Activated naive CD4-positive, alpha-beta T cell (primary cell): ENCODE measurements at places on chromosomes 6 and 20.

- DNase-seq: no peak
Measured at GRCh38 chr6:80357674-80358073, 251.2 kb downstream of the BCKDHB start.

- no peak for DNase-seq
Measured at GRCh38 chr6:68673255-68673654, 38.2 kb downstream of the ADGRB3 start.

- DNase-seq: no peak
Measured at GRCh38 chr6:33066917-33067521, 6.4 kb downstream of the HLA-DPA1 start.

DNA sequence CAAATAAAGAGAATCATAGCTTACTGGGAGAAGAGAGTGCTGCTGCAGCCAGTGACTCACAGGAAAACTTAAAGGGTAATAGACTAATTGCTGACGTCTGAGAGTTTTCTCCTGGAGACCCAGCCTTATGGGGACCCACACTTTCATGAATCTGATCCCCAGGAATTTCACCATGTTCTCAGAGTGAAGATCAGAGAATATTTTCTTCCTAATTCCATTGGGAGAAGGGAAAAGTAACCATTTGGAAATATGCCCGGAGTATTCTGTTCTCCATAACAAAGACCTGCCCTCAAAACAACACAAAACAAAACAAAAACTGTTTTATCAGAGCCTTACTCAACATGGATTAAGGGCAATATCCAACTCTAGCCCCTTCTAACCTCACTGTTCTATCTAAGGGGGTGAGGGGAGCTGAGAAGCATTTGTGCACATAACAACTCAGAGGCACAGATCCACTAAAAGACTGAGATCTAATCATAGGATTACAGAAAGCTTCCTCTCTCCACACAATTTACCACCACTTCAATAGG is 168.2 kb upstream of the SSTR4 start:
- DNase-seq: no peak

DNA sequence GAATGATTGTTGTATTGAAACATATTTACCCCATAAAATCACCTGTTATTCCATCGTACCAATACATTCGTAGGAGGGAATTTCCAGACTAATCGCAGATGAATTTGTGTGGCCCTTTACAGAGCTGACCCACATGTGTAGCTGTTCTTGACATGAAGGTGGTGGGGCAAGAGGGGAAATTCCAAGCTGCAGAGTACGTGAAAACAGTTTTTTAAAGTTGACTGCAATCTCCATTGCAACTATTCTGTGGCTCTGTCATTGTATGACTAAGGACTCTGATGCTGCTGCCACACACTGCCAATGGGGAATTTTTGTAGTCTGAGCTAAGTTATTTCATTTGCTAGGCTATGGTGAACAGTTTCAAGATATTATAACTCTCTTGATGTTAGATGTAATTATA is 46.4 kb upstream of the ADTRP start:
- no peak for DNase-seq

GRCh38 chr20:59219211-59219610 is 55.6 kb downstream of the ZNF831 start:
- DNase-seq: no peak

GRCh38 chr20:16018881-16019280 is 554.4 kb downstream of the KIF16B start:
- DNase-seq: no peak

GRCh38 chr6:11235062-11235461 is 2.6 kb upstream of the NEDD9 start:
- no peak for DNase-seq

DNA sequence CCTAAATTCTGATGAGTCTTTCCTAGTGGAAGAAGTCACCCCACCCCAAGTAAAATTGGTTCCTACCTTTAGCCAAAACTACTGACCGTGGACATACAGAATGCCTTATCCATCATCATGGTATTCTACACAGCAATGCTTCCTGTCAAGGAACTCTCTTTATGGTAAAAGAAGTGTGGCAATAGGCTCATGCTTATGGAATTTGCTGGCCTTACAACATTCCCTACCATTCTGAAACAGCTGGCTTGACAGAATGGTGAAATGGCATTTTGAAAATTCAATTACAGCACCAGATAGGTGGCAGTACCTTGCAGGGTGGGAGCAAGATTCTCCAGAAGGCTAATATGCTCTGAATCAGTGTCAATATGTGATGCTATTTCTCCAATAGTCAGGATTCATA is 41.8 kb upstream of the BACH2 start:
- DNase-seq: no peak

DNA sequence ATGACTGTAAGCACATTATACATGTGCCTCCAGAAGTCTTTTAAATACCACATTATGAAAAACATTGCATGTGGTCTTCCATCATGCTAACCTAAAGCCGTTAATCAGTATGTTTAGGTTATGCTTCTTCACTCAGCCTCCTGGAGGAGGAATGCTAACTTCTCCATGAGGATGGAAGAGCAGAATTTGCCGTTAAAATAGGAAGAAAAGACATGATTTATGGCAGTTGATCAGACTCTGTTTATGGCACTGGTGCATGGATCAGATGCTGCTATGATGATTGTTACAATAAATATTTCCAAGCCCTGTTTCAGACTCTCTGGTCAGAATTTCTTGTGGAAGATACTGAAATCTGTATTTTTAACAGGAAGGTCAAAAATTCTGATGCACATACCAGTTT is 31.7 kb downstream of the MAP3K4 start:
- DNase-seq: no peak

DNA sequence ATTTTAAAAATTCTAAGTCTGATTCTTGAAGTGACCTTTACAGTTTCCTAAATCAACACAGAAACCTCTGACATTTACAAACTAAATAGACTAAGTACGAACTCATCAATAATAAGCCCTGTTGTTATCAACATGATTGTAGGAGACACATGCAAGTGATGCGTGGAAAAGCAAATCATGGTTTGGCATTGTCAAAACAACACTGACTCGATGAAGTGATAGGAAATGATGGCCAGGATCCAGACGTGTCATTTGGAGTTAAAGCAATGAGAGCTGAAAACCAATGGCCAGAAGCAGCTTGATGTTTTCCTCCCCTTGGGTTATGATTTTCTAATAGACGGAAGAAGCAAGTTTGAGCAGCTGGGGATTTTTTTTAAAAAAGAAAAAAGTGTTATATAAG is 117.4 kb upstream of the FAM184A start:
- DNase-seq: no peak

DNA sequence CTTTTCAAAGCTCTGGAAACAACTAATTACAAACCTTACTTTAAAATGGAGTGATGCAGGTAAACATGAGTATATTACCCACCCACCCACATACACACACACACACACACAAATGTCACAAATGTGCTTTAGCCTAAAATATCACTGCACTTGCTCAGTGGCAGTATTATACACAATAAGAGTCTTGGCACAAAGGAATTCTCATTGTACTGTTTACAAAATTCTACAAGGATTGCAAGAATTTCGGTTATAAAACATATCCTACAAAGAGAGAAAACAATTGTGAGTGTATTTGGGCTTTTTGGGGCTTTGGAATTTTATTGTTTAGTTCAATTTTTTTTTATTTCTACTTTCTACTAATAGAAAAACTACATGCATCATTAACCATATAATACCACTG is 113.2 kb upstream of the BEND6 start:
- no peak for DNase-seq

DNA sequence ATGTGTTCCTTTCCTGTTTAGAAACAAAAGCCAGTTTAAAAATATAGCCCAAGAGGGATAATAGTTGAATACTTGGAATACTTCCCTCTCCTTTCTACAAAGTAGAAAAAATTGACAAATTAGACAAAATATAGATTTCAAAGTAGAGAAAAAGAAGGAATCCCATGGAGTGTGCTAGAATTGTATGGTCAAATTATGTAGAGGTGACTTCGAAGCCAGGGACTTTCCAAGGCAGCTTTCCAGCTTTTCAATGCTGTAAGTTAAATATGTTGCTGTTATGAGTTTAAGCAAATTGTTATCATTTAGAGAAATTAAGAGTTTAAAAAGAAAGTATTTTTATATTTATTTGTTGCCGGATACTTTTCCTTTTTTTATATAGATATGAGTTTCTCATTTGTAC is 415.5 kb upstream of the OPRM1 start:
- no peak for DNase-seq

GRCh38 chr20:26279238-26279637 is 582.6 kb upstream of the ZNF337 start:
- no peak for DNase-seq

DNA sequence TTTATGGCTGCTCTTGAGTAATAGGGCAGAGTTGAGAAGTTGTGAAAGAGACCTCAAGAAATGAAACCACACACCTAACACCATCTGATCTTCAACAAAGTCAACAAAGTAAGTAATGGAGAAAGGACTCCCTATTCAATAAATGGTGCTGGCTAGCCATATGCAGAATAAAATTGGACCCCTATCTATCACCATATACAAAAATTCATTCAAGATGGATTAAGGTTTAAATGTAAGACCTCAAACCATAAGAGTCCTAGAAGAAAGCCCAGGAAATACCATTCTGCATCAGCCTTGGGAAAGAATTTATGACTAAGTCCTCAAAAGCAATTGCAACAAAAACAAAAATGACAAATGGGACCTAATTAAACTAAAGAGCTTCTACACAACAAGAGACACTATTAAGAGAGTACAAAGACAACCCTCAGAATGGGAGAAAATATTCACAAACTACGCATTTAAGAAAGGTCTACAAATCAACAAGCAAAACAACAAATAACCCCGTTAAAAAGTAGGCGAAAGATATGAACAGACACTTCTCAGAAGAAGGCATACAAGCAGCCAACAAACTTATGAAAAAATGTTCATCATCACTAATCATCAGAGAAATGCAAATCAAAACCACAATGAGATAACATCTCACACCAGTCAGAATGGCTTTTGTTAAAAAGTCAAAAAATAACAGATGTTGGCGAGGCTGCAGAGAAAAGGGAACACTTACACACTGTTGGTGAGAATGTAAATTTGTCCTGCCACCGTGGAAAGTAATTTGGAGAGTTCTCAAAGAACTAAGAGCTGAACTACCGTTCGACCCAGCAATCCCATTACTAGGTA is 4.0 kb downstream of the MAP3K5 start:
- DNase-seq: no peak

DNA sequence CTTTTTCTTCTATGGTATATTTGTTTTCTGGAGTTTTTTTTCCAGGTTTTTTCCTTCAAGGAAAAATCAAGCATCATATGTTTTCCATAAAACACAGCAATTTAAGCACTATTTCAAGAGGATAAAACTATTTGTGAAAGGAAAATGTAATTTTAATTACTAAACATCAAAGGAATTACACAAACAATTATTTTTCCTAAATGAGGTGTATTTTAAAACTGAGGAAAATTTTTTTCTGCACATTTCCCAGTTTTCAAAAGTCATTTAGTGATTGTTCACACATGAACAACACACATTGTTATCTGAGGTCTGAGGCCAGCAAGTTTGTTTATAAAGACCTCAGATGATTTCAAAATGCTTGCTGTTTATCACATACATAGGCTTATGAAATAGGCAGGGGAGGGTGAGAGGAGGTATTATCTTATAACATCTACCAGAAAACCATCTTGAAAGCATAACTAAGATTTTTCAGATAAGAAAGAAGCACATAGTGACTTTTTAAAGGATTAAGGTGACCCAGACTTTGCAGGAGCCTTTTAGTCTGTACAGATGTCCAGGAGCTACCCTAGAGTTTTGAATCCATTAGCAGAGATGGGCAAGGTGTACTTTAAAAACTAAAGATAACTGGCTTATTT is 381.6 kb downstream of the GJA1 start:
- DNase-seq: no peak

- no peak for DNase-seq
Measured at GRCh38 chr20:46415773-46416172, 9.4 kb upstream of the ELMO2 start.

- DNase-seq: no peak
Measured at GRCh38 chr6:41167173-41167963, 4.5 kb upstream of the TREM2 start.

- no peak for DNase-seq
Measured at GRCh38 chr6:2861060-2861821, 19.6 kb upstream of the SERPINB1 start.

DNA sequence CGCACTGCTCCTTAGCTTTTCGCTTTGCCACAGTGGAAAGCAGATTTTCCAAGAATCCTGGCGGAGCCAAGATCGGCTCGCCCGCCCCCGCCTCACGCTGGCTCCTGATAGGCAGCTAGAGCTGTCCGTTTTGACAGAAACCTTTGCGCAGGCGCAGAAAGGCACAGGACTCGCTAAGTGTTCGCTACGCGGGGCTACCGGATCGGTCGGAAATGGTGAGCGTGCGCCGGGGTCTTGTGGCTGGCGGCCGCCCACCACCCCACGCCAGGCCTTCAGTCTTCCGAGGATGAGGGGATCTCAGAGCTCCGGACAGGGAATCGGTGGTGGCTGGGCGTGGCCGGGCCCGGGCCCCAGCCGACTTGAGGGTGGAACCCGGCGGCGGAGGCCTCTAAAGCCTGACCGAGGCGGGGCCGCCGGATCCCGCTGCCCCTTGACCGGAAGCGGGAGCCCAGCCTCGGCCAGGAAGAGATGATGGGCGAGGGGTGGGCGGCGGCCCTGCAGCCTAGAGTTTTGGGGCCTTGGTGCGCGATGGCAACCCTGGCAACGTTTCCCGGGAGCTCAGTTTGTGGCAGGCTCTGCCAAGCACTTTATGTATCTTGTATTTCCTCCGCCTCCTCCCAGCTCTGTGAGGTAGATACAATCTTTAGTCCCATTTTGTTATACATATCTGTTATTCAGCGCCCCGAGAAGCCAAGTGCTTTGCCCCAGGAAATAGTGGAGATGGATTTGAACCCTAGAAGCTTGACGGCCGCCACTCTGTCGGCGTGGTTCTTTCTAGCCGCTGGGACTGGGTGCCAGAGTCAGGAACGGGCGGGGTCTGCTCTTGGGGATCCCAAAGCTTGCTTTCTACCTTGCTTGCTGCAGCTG is at the start of gene DYNLRB1:
TSS of gene DYNLRB1 (plus strand) at position 176 of the 867 bp plus-strand sequence. CDS start at position 213, 37 bp downstream.
- peak; percentile 86 for DNase-seq

GRCh38 chr6:26215585-26216358 is 128.5 kb downstream of the HFE start:
- DNase-seq: no peak

DNA sequence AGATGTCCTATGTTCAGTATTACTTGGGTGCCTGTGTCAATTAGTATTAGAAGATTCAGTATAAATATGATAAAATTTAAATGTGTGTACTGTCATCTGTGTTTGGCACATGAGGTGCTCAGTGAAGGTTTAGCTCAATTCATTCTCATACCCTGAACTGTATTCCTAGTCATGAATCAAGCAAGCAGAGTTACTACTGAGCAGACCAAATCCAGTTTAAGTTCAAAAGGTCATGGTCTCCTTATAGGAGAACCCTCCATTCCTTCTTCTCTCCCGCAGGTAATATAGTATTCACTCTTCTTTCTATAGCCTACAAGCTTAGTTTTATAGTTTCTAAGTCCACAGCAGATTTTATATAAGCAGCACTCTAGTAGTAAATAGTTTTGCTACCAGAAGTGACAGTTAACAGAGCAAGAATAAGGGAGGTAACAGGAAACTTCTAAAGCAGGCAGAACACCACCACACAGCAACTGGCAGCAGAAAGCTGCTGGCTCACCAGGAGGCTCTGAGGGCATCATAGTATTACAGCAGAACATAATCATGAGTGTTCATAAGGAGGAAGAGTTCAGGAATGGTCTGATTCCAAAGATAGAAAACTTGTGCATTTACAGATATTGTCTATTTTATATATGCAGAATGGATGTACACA is 133.2 kb downstream of the SLC16A10 start:
- DNase-seq: no peak
